T-cell (primary cell): ENCODE measurements at places on chromosomes 16 and 17.

GRCh38 chr16:80019395-80019794 is 418.9 kb upstream of the MAF start:
- DNase-seq = no peak

GRCh38 chr16:57123974-57124674 is 31.7 kb downstream of the CPNE2 start:
- no peak for DNase-seq

GRCh38 chr16:87233928-87234327 is 83.3 kb downstream of the C16orf95 start:
- no peak for DNase-seq

DNA sequence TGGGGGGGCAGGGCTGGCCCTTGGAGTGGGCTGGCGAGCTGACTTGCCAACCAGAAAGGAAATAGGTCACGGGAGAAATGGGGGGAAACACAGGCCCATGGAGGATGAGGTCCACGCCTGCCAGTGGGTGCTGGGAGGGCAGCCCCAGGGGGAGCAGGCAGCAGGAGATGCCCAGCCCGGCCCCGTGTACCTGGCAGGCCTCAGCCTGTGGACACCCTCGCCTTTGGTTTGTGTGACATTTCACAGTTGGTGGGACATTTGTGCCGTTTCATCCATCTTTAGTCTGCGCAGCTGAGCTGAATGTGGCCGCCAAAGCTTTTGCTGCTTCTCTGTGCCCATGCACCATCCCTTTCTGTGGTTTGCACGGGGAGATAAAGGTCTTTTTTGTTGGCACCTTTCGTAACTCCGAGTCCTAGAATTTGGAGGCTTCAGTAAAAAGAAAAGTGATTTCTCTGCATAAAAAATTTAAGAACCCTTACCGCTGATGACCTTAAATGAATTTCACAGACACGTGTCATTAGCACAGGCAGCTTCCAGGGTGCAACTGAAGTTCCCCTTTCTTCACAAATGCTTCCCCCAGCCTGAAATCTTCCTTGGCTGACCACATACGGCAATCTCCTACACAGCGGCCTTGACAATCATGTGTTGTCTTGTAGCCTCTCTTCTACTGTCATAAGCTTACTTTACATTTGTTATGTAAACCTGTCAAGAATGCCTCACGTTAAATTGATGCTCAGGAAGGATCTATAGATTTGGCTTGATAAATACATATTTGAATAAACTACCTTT is 193.6 kb downstream of the RPTOR start:
- no peak for DNase-seq
